T-helper 17 cell (primary cell): ENCODE measurements at places on chromosomes 11 and 22. TPM values are rescaled to one million over a fixed set of nuclear protein-coding genes. Genes with fewer than 3 reads are reported as not detected.

Gene ISX
- not detected for total RNA-seq

GRCh38 chr22:35037089-35037488 is 28.9 kb upstream of the ISX start:
- DNase-seq = no peak

GRCh38 chr22:41957941-41958556 is 6.1 kb downstream of the SMIM45 start:
- DNase-seq = no peak

Gene TECTA
- total RNA-seq = 0.25 TPM

DNA sequence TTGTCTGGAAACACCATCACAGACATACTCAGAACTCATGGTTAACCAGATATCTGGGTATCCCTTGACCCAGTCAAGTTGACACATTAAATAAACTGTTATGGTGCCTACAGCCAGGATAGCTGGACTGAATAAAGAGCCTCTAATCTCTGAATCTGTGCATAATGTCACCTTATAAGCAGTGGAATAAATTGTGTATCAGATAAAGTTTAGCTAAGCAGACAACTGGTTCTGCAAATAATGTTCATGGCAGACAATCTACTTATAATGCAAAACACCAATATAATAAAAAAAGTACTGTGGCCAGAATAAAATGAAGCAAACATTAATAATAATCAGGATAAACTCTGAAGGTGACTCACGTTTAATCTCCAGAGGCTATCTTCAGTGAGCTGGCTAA is 628.5 kb upstream of the FAT3 start:
- no peak for DNase-seq

GRCh38 chr11:115919341-115920091 is 415.3 kb upstream of the CADM1 start:
- DNase-seq = no peak

- DNase-seq = no peak
Measured at GRCh38 chr22:44682556-44683168, 19.3 kb upstream of the PRR5 start.

DNA sequence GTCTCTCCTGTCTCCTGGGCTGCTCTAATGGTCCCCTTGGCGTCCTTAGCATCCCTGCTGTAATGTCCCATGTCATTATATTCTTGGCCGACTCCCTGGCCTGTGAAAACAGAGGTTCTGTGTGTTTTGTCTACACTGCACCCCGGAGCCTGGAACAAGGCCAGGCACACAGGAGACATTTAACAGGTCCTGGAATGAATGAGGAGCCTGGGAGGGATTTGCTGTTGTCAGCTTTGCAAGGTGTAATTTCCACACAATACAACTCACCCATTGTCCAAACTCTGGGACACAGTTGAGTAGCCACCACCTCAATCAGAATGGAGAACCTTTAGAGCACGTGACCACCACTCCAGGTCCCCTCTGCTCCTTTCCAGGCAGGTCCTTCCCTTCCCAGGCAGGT is 14.9 kb upstream of the PDGFB start:
- no peak for DNase-seq

Gene NUP98
- 128 TPM for total RNA-seq

DNA sequence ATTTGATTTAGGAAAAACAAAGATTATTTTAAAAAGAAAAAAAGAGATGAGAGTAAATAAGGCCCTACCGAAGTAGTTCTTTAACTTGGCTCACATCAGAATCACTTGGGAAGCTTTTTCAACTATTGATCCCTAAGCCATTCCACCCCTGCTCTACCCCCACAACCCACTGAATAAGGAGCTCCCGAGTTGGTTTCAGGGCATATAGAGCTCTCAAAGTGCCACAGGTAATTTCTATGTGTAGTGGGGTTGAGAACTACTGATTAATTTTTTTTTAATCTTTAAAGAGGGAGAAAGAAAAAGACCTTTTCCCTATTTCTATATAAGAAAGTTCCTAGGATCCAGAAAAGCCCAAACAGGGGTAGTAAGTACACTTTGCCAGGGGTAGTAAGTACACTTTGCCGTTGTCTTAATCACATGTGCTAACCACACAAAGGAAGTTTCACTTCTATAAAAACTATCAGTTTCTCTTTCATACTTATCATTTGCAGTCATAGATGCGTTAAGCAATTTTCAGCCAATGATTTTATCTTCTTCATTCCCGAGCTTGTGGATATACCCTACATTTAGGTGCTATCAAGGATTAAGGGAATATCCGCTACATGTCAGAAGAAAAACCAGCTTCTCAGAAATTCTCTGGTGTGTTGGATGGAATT is 108.4 kb upstream of the ZC3H12C start:
- no peak for DNase-seq

DNA sequence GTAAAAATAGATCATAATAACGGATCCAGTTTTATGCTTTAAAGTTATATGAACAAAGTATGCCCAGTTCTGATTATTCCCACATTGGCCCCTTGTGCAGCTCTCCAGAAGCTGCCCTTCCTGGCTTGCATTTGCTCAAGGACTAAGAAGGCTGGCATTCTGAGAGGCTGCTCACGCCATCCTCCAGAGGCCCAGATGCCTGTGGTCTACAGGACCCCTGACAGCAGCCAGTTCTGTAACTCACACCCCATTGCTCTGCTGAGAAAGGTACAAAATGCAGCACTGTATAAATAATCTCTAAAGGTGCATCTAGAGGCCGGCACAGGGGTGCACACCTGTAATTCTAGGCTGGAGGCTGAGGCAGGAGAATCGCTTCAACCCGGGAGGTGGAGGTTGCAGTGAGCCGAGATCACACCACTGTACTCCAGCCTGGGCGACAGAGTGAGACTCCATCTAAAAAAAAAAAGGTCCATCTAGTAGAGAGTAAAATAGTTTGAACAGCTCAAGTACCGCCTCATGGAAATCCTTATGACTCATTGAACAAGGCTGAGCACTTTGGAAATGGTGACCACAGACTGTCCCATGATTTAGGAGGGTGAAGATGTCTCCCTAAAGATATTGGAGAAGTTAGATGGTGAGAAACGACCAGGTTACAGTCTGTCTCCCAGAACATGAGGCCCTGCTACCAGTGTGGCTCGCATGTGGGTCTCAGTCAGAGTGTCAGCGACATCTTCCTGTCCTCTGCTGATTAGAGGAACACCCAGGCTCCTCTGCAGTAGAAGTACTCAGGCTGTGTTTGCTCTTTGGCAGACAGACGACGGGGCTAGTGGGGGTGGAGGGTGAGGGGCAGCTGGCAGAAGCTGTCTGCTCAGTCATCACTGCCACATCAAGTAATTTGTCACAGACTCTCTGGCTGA is 56.3 kb downstream of the KREMEN1 start:
- DNase-seq = no peak

Gene PDXP
- 2.6 TPM for total RNA-seq

Gene TBX10
- not detected for total RNA-seq

Gene APOA5
- total RNA-seq = not detected

DNA sequence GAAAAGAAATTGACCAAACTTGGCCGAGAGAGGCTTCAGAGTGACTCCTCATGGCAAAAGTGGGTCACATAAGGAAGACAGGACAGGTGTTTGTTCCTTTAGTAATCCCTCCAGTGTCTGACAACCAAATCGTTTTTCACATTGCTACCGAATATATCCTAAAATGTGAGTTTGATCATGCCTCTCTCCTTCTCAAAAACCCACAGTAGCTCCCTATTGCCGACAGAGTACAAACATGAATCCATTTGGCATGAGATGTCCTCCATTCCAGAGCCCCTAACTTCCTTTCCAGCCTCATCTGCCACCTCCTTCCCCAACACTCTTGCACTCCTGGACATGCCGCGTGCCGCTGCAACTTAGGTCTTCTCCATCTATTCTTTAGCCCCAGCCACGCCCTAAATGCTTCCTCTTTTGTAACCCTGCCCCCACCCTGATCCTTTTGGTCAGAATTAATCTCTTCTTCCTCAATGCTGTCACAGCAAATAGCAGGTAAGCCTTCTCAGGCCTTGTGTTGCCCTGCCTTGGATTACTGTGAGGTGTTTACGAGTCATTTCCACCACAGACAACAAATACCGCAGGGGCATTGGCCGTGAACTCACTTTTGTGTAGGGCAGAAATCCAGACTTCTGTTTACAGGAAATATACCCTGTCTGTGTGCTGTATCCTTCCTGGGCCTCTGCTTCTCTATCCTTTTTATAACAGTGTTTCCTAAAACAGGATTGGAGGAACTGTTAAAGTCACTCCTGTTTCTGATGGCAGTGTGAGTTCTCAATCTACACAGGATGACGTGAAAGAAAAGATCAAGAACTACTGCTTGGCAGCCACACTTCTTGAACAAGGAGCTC is 66.0 kb upstream of the FTH1 start:
- no peak for DNase-seq

Gene BCO2
- 2.7 TPM for total RNA-seq

GRCh38 chr22:38347181-38347943 is 30.1 kb upstream of the CSNK1E start:
- no peak for DNase-seq

DNA sequence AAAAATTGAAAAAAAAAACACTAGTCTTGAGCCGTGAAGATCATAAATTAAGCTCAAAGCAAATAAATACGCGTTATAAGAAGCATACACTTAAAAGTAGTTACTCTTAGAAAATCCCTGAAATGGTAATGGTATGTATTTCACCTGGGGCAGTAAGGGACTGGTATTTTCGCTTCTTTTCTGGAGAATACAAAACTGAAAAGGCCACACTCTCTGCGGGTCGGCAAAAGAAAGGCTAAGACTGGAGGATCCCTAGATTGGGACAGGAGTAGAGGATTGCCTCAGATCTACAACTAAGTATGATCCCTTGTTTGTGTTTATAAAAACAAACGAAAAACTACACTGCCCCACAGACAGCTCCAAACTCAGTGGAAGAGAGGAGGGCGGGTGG is 617 bp downstream of the TSG101 start:
- no peak for DNase-seq

DNA sequence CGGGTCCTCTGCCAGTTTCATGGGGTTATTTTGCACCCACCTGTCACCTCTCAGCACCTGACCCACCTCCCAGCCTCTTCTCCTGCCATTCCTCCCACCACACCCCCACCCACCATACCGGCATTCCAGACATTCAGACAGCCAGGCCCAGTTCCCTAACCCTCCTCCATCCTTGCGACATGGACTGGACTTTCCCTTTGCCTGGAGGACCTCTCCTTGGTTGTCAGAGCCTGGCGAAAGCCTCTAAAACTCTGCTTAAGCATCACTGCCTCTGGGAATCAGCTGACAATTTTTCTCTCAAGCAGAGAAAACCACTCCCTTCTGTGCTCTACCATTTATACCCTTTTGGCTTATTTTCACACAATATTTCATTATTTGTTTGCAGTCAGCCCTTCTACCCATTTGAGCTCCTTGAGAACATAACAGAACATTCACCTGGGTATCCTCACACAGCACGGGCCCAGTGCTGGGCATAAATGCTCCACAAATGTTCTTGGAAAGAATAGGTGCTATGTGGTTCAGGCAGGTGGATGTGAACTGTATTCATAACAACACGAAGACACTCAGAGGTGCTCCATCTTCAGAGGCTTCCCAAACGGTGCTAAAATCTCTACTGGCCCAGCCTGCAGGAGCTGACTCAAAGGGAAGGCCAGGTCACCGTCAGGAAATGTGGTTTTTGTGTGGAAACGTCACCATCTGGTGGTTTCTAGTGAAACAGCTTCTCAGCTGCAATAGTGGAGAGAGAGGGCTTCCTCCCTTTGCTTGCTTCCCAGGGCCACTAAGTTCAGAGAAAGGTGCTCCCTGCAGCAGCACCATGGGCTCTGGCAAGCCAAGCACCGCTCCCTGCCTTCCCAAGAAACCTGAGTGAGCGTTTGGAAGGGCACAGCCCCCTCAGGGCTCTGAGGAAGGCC is 10.4 kb downstream of the SPATA19 start:
- no peak for DNase-seq

GRCh38 chr11:88520391-88520790 is 182.9 kb upstream of the CTSC start:
- DNase-seq = no peak

GRCh38 chr11:35483131-35483820 is 42.1 kb downstream of the PAMR1 start:
- no peak for DNase-seq
